Epithelial cell of proximal tubule (primary cell): ENCODE measurements at places on chromosomes 11 and 22.

DNA sequence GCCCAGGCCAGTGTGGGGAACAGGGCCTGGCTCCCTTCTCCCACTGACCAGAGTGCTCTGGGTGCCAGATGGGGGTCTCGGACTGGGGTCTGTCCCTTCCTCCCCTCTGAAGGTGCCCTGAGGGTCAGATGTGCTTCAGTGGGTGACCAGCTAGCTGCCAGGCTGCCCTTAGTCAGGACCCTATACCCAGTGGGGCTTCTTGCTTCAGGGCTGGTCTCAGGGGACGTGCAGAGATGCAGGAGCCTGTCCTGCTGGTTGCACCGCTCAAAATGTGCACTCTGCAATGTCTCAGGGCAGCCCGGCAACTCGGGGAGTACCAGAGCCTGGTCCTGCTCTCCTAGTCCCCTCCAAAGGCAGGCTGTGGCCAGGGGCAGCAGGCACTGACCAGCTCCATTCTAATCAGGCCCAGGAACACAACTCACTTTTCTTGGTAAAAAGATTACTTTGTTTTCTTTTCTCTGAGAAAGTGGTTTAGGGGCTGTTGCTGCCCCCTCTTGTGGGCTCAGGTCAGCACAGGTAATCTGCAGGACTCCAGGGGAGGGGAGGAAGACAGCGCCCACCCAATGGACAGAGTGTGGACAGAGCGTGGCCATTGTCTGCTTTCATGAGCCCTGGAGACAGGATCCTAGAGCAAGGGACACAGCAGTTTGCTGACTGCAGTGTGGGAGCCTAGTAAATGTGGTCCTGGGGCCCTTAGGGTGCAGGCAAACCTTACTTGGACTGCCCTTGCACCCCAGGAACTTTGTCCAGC is 80.9 kb downstream of the MED15 start:
- DNase-seq: no peak

- no peak for DNase-seq
These were observed 13.0 kb downstream of the TEAD1 start for GRCh38 chr11:12687216-12687623.

DNA sequence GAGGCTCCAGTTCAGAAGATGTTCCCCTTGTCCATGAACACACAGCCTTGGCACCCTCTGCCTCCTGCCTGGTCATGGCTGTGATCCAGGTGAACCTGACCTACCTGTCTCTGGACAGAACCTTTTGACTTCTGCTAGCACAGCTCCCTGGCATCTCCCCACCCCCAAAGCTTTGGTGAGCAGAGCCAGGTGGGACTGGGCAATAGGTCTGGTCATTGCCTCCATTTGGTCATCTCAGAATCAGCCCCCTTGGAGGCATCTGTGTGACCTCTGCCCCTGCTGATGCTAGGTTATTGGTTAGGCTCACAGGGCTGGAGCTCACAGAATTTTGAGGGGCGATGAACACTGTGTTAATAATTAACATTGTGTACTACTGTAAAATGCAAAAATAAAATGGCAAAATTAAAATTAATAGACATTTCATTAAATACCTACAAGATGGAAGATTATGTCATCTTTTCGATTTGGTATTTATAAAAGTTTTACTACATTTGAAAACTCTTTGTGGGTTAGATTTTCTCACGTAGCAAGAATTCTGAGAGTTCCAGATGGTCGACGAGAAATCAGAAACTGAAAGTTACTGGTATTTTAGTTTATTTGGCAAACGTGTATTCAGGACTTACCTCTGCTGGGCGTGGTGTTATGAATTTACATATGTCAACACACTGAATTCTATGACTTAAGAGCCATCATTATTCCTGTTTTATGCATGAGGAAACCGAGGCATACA is 8.3 kb upstream of the KIAA0930 start:
- DNase-seq: no peak

- DNase-seq: peak; percentile 20
These were observed 16.4 kb upstream of the PAMR1 start for GRCh38 chr11:35541621-35542375.

GRCh38 chr11:62671236-62671607 is 251 bp upstream of the UQCC3 start:
- DNase-seq: no peak

- no peak for DNase-seq
These were observed 3.3 kb downstream of the SERPINH1 start for GRCh38 chr11:75565221-75565814.

- DNase-seq: no peak
These were observed 602 bp upstream of the AQP11 start for GRCh38 chr11:77589181-77589520.

DNA sequence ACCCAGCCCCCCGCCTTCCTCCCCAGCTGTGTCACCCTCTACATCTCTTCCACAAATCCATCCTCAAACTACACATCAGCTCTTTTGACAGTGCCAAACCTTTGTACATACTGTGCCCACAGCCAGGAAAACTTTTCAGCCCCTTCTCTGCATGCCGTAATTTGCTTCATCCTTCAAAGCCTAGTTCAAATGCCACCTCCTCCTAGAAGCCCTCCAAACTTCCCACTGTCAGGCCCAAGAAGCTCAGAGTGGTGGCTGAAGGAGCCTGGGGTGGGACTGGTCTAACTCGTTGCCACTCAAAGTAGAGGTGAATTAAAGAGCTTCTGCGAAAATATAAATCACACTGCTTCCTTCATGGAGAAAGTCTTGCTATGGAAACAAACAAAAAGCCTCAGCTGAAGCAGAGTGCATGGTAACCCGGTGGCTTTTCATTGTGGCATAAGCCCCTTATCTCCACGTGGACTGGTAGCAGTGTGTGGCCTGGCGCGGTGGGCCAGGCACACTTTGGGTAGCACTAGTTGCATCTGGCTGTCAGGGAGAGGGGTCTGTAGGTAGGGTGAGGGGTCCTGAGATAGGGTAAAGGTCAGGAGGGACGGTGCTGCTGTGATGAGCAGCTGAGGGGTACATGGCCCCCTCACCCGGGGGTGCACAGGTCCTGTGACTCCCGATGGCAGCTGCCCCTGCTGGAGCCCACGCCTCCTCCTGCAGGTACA is 76.9 kb downstream of the MYO7A start:
- DNase-seq: no peak

- no peak for DNase-seq
These were observed 729 bp downstream of the IL17RA start for GRCh38 chr22:17085277-17086181.

- DNase-seq: no peak
These were observed 73.6 kb upstream of the SUSD2 start for GRCh38 chr22:24107661-24108060.

GRCh38 chr11:128690665-128691101 is 3.2 kb upstream of the FLI1 start:
- no peak for DNase-seq

GRCh38 chr22:19675428-19675827 is 38.9 kb upstream of the SEPTIN5 start:
- DNase-seq: no peak

DNA sequence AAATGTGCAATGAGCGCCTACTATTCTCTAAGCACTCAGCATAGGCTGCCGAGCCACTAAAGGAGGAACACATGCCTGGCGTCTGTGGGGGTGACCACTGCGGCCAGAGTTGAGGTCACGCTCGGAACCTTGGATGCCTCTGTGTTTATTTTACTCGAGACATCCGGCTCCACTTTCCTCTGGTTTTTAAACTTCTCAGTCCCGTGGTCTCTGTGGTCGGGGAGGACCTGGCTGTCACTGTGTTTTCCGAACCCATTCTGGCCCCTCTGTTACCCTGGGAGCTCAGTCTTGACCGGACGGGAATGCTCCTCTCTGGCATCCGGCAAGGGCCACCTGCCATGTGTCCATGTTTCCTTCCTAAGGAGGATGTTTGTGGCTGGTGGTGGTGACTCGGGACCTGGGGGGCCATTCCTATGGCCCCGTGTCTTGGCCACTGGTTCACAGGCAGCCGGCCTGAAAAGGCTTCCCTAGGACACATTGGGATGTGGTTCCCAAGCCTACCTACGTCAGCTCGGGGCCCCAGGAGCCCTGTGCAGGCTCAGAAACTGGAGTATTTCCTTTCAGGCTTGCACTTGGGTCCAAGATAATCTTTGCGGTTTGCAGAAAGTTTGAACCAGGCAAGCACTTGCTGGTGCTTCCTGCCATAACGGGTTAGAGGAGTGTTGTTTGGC is 46.7 kb upstream of the PARVG start:
- DNase-seq: no peak

- DNase-seq: no peak
These were observed 15.3 kb upstream of the CD82 start for GRCh38 chr11:44550123-44550522.

GRCh38 chr11:31645747-31646146 is 136.2 kb downstream of the ELP4 start:
- DNase-seq: no peak

DNA sequence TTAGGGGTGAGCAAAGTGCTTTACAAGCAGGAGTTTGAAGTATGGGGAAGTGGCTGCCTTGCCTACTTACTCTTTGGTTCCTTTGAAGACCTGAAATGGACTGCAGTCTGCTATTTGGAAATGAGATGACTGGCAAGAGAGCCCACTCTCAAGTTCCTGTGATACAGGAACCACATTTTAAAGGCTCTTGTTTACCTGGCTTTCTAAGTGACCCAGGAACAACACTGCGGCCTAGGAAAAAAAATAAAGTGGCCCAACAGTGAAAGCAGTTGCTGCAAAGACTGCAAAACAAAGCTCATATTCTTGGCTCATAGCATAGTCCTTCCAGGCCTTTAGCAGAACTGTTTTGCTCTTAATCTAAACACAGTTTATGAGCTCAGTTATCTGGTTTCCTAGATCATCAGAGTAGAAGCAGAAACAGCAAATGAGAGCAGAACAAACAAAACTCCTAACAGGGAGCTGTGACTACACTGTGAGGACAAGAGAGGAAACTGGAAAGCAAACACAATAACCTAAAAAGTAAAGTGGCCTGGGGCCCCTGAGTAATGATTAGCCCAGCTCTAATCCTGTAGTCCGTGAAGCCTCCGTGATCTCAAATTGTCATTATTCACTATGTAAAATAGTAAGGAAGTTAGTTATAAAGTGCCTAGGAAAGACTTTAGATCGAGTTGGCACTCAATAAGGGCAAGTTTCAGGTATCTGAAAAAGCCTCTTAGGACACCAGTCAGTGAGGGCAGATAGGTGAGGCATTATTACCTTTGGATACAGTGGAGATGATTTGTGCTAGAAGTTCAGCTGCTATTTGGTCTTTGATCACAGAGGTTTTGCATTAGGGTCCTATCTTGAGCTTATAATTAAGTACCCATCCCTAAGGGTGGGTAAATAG is 11.5 kb downstream of the CCDC117 start:
- no peak for DNase-seq

GRCh38 chr11:115724666-115725065 is 220.5 kb upstream of the CADM1 start:
- DNase-seq: no peak

DNA sequence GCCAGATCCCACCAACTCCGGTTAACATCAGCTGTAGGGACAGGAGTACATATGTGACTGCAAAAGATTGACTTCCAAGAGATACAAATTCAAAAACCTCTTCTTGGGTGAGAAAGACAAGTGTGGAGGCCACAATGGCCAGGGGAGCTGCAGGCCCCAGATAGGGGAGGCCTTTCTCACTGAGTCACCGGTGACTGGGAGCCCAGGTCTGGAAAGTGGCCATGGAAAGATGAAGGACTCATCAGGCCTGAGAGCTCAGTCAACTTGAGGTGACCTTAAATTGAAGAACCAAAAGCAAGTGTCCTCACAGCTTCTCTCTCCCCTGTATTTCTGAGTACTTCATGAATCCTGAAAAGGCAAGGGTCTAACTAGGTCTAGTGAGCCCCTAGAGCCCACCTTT is 90.4 kb upstream of the CLPB start:
- no peak for DNase-seq

DNA sequence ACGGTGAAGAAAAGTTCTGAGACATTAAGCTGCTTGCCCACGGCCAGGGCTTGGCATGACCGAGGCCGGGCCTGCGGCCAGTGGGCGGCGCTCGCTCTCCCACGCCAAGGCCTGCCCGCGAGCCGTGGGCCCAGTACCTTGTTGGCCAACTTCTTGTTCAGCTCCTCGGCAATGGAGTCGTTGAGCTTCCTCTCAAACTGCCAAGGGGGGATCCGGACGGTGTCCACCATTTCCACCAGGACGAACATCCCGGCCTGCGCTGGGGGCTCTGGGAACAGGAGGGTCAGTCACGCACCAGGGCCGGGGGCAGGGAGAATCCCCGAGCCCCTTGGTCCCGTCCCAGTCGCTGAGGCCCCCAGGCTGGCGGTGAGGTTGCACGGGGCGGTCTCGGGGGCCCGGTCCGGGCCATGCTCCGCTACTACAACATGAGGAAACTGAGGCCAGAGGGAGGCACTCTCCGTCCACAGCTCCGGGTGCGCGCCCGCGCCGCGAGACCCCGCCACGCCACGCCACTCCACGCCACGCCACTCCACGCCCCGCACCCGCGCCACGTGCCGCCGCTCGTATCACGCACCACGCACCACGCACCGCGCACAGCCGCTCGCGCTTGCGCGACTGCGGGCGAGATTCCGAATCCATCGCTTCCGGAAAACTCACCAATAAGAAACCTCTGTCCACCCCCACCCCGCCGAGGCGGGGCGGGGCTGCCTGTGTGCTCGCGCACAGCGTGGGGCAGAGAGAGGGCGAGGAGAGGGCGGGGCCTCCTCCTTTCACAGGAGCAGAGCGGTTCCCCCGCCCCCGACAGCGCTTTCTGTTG is at the start of gene POLR3H:
Gene POLR3H (minus strand): TSS at position 617 of the 817 bp plus-strand sequence. CDS start 369 bp downstream, at position 248.
- peak; percentile 54 for DNase-seq

- DNase-seq: no peak
These were observed 1.3 kb upstream of the LSP1 start for GRCh38 chr11:1851468-1852180.

GRCh38 chr11:115581871-115582639 is 77.8 kb upstream of the CADM1 start:
- no peak for DNase-seq

GRCh38 chr11:131897956-131898355 is 527.5 kb downstream of the NTM start:
- no peak for DNase-seq

DNA sequence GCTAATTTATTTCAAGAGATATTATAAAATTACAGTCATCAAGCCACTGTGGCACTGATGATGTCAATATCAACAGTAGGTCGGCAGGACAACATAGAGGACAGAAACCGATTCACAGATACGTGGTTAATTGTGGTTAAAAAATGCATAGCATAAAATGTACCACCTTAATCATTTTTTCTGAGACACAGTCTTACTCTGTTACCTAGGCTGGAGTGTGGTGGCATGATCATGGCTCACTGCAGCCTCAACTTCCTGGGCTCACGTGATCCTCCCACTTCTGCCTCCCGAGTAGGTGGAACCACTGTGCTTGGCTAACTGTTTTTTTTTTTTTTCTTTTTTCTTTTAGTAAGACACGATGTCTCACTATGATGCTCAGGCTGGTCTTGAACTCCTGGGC is 21.0 kb upstream of the TOLLIP start:
- DNase-seq: no peak

GRCh38 chr11:112123129-112123528 is 36.5 kb downstream of the SDHD start:
- no peak for DNase-seq

GRCh38 chr11:129825380-129825779 is 9.7 kb downstream of the TMEM45B start:
- no peak for DNase-seq
